ENCODE measurements at places on chromosomes 5 and 9. TPM values are rescaled to one million over a fixed set of nuclear protein-coding genes. Genes with fewer than 3 reads are reported as not detected.

DNA sequence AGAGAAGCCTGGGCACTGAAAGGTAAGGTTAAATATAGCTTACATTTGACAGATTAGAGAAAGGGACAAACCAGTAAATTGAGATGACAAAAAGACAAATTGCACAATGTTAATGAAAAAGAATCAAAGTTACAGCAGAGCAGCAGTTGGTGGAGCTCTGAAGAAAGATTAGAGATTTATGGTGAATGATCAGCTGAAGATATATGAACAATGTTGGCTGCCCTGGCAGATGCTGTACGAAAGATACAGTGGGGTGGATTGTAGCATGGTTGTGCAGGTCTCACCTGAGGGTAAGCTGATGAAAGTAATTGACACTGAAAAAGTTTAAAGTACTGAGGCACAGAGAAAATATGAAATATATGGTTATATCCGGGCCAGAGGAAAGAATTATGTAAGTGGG is 492.1 kb downstream of the ARHGEF28 start:
- no peak for DNase-seq

GRCh38 chr9:110364451-110364850 is 26.8 kb upstream of the TXNDC8 start:
- DNase-seq, result no peak

Gene SELENOP
- 0.14 TPM for polyA plus RNA-seq

Gene IRGM
- polyA plus RNA-seq, result not detected

GRCh38 chr5:77146896-77147295 is 59.8 kb upstream of the ZBED3 start:
- DNase-seq, result no peak

Gene PHF24
- not detected for polyA plus RNA-seq

DNA sequence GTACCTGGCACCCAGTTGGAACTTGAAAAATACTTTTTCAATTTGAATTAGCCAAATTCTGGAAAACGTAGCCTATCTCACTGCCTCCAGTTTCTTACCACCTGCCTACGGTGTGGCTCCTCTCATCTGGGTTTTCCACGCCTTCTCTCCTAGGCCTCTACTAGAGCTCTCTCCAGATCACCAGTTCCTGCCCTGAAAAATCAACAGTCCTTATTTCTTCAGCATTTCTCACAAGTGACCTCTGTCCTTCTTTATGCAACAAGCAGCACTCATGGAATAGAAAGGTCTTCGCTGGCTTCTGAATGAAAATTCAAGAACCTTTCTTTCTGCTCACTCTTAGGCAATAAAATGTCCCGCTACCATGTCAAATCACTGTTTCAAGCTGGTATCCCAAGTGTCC is 64.8 kb downstream of the PIP5K1B start:
- no peak for DNase-seq

- DNase-seq, result no peak
Observed at GRCh38 chr5:151068433-151069197, 12.2 kb downstream of the TNIP1 start.

Gene PPP1R26
- polyA plus RNA-seq, result 11.4 TPM

GRCh38 chr9:113955076-113955752 is 79.1 kb downstream of the ZNF618 start:
- no peak for DNase-seq

GRCh38 chr9:136913701-136914438 is 27.6 kb downstream of the TRAF2 start:
- DNase-seq, result no peak

Gene ADAMTS2
- polyA plus RNA-seq, result not detected

Gene INSL6
- polyA plus RNA-seq, result not detected

Gene ZNF300
- polyA plus RNA-seq, result 5.5 TPM

GRCh38 chr9:134657666-134658377 is 16.2 kb downstream of the COL5A1 start:
- no peak for DNase-seq

DNA sequence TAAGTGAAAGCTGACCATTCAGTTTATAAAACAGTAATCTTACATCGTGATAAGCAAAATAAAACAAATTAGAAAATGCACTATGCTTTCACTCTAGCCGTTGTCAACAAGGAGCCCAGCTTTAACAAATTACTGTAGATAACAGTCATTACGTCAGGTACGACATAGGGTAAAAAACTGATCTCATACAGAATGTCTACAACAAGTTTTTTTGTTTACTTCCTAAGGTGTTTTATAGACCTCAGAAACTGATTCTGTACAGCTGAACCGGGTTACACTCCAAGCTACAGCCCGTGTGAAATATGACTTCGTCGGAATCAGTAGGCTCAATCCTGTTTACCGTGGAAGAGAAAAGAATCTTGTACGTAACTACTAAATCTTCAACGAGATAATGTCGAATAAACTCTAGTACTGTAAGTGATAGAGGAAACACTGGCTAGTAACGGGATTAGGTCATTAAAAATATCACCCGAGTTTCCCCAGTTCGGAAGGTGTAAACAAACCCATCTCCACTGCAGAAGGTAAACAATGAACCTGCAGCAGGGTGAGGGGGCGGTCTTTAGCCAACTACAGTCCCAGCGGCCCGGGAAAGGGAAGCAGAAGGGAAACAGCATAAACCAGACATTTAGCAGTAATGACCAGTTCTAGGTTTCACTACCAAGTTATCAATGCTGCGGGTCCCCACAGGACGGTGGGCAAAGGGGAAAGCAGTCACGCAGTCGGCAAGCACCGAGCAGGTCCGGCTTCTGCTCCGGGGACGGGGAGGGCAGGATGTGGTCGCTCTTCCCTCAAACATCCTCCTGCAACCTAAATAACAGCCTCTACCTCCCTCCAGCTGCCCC is 1.1 kb downstream of the RICTOR start:
- DNase-seq, result no peak

DNA sequence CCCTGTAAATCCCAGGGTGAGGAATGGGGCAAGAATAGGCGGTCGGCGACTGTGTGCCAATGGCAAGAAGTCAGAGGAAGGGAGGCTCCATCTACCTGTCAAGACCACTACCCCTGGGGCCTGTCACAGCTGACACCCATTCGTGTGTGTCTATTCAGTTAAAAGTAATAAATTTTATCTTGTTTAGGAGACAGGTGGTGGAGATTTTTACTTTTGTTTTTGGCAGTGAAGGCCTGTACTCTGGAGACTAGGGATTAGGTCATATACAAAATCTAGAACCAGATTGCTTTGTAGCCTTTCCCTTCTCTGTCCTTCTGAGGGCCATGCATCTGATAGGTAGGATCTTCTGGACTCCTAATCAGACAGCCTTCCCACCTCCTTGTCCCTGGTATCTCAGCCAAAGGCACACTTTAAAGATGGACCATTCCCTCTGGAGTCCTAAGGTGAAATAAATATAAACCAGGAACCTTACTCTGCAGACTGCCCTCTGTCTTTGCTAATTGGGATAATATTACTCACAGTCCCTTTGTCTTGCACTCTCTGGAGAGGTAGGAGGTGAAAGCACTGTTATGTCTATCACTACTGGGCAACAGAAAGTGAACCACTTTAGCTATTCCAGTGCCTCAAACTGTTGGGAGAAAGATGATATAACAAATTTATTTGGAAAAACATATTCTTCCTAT is 213.2 kb upstream of the ACTBL2 start:
- DNase-seq, result no peak

DNA sequence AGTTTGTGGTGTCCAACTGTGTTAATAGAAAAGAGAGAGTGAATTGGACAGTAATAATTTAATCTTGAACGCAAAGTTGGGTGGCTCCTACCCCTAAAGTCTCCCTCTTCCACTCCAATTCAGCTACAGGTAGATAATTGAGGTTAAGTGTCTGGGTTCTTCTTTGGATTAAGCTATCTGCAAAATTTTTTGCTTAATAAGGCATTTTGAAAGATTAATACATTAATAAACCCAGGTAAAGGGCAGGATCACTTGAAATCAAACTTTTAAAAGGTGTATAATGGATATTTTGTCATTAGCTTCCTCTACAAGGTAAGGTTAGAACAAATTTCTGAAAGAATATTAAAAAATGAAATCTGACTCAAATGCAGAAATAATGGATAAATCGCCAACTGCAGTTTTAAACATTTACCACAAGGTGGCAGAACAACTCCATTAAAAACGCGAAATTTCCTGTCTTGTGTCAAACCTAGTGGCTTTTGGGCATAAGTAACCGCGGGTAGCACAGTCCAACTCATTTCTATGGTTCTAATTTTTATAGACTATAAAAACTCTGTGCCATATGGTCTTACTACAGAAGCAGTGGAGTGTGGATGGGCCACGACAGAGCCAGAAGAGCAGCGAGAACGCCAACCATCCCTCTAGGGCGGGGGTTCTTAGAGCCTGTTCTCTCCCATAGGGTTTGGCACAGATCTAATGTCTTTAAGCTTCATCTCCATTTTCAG is 276.5 kb downstream of the ARHGEF28 start:
- DNase-seq, result peak; percentile 68

DNA sequence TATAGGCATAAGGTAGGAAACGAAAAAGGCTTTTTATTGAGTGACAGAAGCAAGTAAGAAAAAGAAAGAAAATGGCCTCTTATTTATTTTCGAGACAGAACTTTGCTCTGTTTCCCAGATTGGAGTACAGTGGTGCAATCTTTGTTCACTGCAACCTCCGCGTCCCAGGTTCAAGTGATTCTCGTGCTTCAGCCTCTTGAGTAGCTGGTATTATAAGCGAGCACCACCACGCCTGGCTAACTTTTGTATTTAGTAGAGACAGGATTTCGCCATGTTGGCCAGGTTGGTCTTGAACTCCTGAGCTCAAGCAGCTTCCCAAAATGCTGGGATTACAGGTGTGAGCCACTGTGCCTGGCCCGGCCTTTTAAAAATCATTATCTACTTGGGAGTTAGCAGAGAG is 70.7 kb downstream of the NSD1 start:
- DNase-seq, result no peak

Gene PTPN3
- 8.9 TPM for polyA plus RNA-seq

DNA sequence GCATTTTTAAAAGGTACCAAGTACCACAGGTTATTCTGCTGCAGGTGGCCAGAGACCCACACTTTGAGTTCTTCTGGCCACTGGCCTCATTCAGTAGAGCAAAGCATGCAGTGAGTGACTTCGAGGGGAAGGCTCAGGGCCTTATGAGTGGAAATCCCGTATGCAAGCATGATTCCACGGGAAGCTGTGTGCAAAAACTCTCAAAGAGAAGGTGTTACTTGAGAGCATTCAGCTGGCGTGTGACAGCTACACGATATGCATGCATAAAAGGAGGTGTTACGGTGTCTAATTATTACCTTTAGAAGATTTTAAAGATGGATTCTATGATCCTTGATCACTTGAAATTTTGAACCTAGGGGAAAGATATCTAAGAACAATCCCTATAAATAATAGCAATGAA is 160.3 kb downstream of the ENC1 start:
- no peak for DNase-seq

GRCh38 chr5:64526734-64527439 is 21.1 kb downstream of the RGS7BP start:
- DNase-seq, result no peak

Gene PCDHB11
- 0.07 TPM for polyA plus RNA-seq

Gene PARP8
- 0.01 TPM for polyA plus RNA-seq

GRCh38 chr5:21834863-21835262 is 1018.3 kb downstream of the CDH12 start:
- DNase-seq, result no peak

GRCh38 chr5:5104550-5104949 is 35.6 kb upstream of the ADAMTS16 start:
- no peak for DNase-seq

Gene ZFP62
- polyA plus RNA-seq, result 11.8 TPM

DNA sequence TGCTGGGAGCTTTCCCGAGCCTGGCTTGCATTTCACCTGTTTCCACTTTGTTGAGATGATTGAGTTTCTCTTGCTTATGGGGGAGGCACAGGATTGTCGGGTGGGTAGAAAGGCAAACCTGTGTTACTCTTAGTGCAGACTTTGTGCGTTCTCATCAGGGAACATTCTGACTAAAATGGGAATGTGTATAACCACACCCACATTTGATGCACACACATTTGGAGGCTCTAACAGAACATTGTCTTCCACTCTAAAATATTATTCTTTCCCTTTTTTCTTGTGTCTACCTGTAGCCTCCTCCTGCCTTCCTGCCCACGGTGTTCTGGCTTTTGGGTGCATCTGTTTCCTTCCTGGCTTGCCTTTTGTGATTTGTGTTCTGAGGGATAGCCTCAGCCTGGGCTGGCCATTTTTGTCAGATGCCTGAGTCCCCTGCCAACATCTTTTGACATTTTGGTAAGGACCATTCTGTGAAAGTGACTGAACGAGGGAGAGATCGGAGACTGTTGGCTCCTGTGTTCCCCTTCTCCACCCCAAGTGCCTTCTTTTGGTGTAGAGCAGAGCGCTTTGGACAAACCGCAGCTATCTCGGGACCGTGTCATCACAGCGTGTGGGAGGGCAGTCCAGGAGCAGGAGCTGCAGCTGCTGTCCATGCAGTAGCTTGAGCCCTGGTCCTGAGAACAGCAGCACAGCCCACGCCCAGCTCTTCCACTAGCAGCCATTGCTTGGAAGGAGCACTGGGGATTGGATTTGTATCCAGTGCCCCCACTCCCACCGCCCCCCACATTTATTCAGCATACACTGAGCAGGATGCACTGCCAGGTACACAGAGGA is 101.4 kb downstream of the ARHGAP26 start:
- no peak for DNase-seq

GRCh38 chr9:7783635-7784063 is 15.9 kb downstream of the DMAC1 start:
- DNase-seq, result no peak

Gene SEMA5A
- not detected for polyA plus RNA-seq

- DNase-seq, result no peak
Observed at GRCh38 chr5:171898386-171898785, 108.1 kb downstream of the FBXW11 start.

GRCh38 chr5:136137497-136138220 is 5.0 kb downstream of the SMAD5 start:
- DNase-seq, result no peak

GRCh38 chr5:56449071-56449640 is 216.0 kb upstream of the ANKRD55 start:
- DNase-seq, result no peak

Gene TAF1L
- not detected for polyA plus RNA-seq

All from A549 (cell line).